ENCODE measurements at places on chromosomes 12 and 14.
A peak's percentile ranks its signal among the peaks of the same experiment; 100 is the strongest.

DNA sequence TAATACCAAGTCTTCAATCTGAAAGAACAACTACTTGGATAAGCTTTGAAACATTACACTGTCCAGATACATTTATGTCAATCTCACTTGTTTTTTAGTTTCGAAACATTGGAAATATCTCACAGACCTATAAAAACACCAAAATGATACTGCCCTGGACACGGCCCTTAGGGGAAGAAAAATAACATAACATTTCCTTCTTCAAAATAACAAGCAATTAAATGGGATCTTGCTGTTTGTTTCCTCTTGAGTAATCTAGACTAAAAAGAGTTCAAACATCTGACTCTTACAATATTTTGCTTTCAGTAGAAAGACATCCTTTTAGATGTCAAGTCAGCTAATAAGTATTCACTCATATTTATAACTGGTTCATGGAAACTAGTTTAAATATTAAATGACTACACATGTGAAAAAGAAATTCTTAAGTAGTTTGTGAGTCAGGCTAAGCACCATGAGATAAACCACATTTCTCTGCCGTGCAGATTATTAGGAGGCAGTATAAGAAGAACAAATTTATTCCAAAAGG is 87.5 kb downstream of the EPS8 start:
- no peak for DNase-seq

GRCh38 chr12:105995961-105996431 is 142.8 kb downstream of the NUAK1 start:
- DNase-seq, result no peak

- DNase-seq, result no peak
Observed at GRCh38 chr12:111174251-111174960, 194.5 kb downstream of the PHETA1 start.

- DNase-seq, result no peak
Observed at GRCh38 chr12:105804591-105805265, 334.0 kb downstream of the NUAK1 start.

GRCh38 chr14:72024504-72024903 is 92.3 kb downstream of the RGS6 start:
- DNase-seq, result no peak

DNA sequence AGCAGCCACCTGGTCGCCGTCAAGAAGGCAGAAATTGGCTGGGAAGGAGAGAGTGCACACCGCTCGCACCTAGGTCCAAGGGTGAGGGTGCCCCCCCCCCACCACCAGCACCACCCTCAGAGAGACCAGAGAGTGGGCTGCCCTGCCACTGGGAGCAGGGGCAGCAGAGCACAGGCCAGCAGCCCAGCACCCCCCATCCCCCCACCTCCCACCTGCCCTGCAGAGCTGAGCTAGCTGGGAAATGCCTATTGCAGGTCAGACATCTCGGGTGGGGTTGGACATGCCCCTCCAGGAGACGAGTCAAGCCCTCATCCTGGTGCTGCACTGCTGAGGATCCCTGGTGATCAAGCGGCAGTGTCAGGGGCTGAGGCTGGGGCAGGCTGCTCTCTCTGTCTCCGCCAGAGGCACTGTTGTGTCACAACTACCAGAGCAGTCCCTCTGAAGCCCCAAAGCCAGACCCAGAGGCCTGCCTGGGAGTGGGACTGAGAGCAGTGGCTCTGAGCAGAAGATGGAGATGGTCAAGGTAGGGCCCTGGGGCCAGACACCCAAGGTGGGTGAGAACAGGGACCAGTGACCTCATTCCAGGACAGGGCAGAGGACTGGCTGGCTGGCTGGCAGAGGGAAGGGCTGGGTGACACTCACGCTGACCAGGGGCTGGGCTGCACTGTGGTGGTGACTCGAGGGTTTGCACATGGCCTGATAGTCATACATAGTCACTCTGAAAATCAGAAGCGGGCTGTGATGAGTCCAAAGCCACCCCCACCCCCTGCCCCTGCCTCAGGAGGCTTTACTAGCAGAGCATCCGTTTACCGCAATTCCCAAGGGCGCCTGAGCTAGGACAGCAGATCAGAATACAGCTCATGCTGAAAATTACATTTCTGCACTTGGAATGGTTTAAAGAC is 19.7 kb upstream of the LRTM2 start:
- peak; percentile 56 for DNase-seq

- DNase-seq, result no peak
Observed at GRCh38 chr12:43976027-43976426, 140.1 kb downstream of the TMEM117 start.
